Lung (tissue), 17 donors: ENCODE measurements at places on chromosomes 3 and 15. TPM values are rescaled to one million over a fixed set of nuclear protein-coding genes. Genes with fewer than 3 reads are reported as not detected.

GRCh38 chr3:115503394-115503793, 119.9 kb upstream of the GAP43 start:
- no peaks in the 10 kb centered on the region for H3K36me3 ChIP-seq
- no peak for DNase-seq
- no peak overlapping the region for H3K4me3 ChIP-seq

The GPR176 gene
- 7.3 TPM for polyA plus RNA-seq

- H3K27me3 ChIP-seq, result no peaks in the 10 kb centered on the region
- DNase-seq, result no peak
- no peak overlapping the region for H3K27ac ChIP-seq
- no peak overlapping the region for H3K4me3 ChIP-seq
- H3K4me1 ChIP-seq, result no peaks in the 10 kb centered on the region
These were observed 64.6 kb downstream of the RPN1 start for GRCh38 chr3:128585974-128586373.

The FOXB1 gene
- polyA plus RNA-seq, result not detected

The TGM4 gene
- polyA plus RNA-seq, result not detected

- no peaks in the 10 kb centered on the region for H3K27me3 ChIP-seq
- DNase-seq, result no peak
- H3K27ac ChIP-seq, result no peak overlapping the region
- no peak overlapping the region for H3K4me3 ChIP-seq
- no peaks in the 10 kb centered on the region for H3K36me3 ChIP-seq
- no peaks in the 10 kb centered on the region for H3K4me1 ChIP-seq
These were observed 69.8 kb upstream of the PPP2R3A start for GRCh38 chr3:135895734-135896121.

DNA sequence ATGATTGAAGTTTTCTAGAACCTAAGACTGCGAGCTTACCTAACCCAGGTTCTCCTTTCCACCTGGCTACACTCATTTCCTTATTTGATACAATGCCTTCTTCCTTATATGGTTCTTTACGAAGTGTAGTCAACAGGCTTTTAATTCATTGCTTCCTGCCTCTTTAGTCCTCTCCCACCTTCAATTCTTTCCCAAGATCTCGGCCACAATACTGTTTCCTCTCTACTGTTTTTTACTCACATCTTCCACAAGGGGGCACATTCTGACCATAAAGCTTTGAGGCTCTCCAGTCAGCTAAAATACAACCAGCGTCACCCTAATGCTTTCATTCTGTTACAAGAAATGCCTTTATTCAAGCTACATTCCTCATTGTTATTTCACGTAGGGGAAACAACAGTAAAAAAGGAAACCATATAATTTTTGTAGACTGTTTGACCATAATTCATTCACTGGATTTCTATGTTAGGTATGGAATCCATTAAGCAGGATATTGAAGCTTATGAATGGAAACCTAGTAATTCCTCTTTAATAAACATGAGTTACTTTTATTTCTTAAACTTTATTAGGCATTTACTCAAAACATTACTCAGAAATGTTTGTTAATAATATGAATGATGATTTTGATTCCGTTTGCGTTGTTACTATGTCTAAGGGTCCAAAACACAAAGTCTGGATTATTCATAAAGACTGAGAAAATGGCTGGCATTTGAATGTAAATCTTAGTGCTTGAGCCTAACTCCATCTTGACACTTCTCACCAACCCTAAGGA, 29.5 kb upstream of the VEPH1 start:
- H3K36me3 ChIP-seq, result no peaks in the 10 kb centered on the region
- H3K4me3 ChIP-seq, result no peak overlapping the region
- DNase-seq, result peak; percentile 90
- no peaks in the 10 kb centered on the region for H3K27me3 ChIP-seq
- peaks cover 9% of the 10 kb centered on the region for H3K4me1 ChIP-seq

DNA sequence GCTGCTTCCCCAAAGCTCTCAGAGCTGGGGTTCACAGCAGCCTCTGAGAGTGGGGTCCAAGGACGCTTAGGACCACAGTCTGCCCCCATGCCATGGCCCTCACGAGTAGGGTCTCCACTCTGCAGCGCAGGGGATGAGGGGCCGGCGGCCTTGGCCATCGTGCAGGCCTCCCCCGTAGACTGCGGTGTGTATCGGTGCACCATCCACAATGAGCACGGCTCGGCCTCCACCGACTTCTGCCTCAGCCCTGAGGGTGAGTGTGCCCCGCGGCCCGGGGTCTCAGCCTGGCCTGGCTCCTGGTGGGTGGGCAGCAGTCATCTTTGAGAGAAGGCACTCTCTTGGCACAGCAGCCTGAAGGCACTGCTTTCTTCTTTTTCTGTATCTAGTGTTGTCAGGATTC, 24.8 kb upstream of the SLC28A1 start:
- H3K27me3 ChIP-seq, result no peaks in the 10 kb centered on the region
- no peak overlapping the region for H3K4me3 ChIP-seq
- H3K27ac ChIP-seq, result no peak overlapping the region
- no peak for DNase-seq

The CD96 gene
- polyA plus RNA-seq, result 1.9 TPM

- H3K27ac ChIP-seq, result no peak within 1 kb of the TSS
- no peak for DNase-seq
- no peaks in the 10 kb centered on the region for H3K4me1 ChIP-seq
- no peaks in the 10 kb centered on the region for H3K27me3 ChIP-seq
- H3K4me3 ChIP-seq, result no peak within 1 kb of the TSS
These were observed at the start of gene CLRN1 for GRCh38 chr3:150972366-150973071. Gene CLRN1, minus strand, starts transcription at chr3:150972727. Its CDS starts 19 bp downstream, at chr3:150972708.

DNA sequence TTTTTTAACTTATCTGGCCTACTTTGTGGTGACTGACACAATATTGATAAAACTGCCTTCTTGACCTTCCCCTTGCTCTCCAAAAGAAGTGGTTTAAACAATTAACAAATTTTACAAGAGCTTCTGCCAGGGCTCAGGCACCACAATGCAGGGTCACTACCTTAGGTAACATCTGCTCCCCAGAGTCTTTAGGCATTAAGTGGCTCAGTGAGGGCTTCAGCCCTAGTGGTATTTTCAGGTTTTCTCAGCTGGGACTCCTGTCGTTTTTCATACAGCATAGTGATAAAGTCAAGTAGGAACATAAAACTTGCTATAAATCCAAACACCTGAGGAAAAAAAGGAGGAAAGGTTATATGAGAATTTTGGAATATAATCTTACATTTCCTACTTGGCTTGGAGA, 18.9 kb downstream of the CMTM6 start:
- H3K4me3 ChIP-seq, result no peak overlapping the region
- peaks cover 3% of the 10 kb centered on the region for H3K4me1 ChIP-seq
- H3K27me3 ChIP-seq, result no peaks in the 10 kb centered on the region

- no peak overlapping the region for H3K4me3 ChIP-seq
- no peaks in the 10 kb centered on the region for H3K27me3 ChIP-seq
- no peaks in the 10 kb centered on the region for H3K36me3 ChIP-seq
- no peak overlapping the region for H3K27ac ChIP-seq
- H3K4me1 ChIP-seq, result no peaks in the 10 kb centered on the region
These were observed 12.6 kb upstream of the RTP3 start for GRCh38 chr3:46484911-46485778.

- H3K4me1 ChIP-seq, result no peaks in the 10 kb centered on the region
- H3K36me3 ChIP-seq, result no peaks in the 10 kb centered on the region
- peak; percentile 26 for DNase-seq
These were observed 445.3 kb downstream of the NAALADL2 start for GRCh38 chr3:175304404-175304803.

The RABL3 gene
- polyA plus RNA-seq, result 4.3 TPM
